Activated CD4-positive, alpha-beta T cell treated with anti-CD3 and anti-CD28 coated beads, Interleukin-2, amount 10 ng/mL, durations not matched to agents 24 days and 14 days (primary cell): ENCODE measurements at places on chromosomes 4 and X. TPM values are rescaled to one million over a fixed set of nuclear protein-coding genes. Genes with fewer than 3 reads are reported as not detected.

GRCh38 chr4:74055096-74055495, 16.6 kb upstream of the CXCL3 start:
- no peaks in the 10 kb centered on the region for H3K36me3 ChIP-seq
- no peak for DNase-seq
- H3K27me3 ChIP-seq, result peaks cover 2% of the 10 kb centered on the region
- no peak overlapping the region for H3K27ac ChIP-seq
- no peaks in the 10 kb centered on the region for H3K4me1 ChIP-seq

UGT2B17 gene
- total RNA-seq, result not detected in 2 replicates

GRCh38 chr4:15506464-15506863, 36.8 kb downstream of the CC2D2A start:
- no peaks in the 10 kb centered on the region for H3K4me1 ChIP-seq
- H3K4me3 ChIP-seq, result no peak overlapping the region
- H3K27me3 ChIP-seq, result no peaks in the 10 kb centered on the region
- no peak for DNase-seq
- peaks cover 2% of the 10 kb centered on the region for H3K36me3 ChIP-seq

DNA sequence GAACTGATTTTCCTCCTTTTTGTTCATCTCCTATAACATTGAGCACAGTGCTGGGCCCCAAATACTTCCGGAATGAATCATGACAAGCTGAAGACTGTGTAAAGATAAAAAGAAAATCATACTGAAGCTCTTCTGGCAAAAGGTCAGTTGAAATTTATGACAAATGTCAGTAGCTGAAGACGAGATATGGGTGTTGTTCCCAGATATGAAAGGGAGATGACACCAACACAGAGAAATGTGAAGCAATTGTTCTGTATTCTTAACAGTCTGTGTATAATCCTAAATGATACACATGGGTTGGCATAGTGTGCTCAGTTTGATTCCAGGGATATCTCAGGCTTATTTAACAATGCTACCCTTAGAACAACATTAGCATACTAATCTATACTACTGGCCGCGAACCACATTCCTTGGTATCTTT, 170.5 kb upstream of the PITX2 start:
- H3K36me3 ChIP-seq, result no peaks in the 10 kb centered on the region
- no peak overlapping the region for H3K4me3 ChIP-seq
- no peaks in the 10 kb centered on the region for H3K4me1 ChIP-seq
- no peak for DNase-seq
- no peak overlapping the region for H3K27ac ChIP-seq
- H3K27me3 ChIP-seq, result no peaks in the 10 kb centered on the region

VCX2 gene
- total RNA-seq, result not detected in 2 replicates

NLGN4X gene
- total RNA-seq, result not detected in 2 replicates

DNA sequence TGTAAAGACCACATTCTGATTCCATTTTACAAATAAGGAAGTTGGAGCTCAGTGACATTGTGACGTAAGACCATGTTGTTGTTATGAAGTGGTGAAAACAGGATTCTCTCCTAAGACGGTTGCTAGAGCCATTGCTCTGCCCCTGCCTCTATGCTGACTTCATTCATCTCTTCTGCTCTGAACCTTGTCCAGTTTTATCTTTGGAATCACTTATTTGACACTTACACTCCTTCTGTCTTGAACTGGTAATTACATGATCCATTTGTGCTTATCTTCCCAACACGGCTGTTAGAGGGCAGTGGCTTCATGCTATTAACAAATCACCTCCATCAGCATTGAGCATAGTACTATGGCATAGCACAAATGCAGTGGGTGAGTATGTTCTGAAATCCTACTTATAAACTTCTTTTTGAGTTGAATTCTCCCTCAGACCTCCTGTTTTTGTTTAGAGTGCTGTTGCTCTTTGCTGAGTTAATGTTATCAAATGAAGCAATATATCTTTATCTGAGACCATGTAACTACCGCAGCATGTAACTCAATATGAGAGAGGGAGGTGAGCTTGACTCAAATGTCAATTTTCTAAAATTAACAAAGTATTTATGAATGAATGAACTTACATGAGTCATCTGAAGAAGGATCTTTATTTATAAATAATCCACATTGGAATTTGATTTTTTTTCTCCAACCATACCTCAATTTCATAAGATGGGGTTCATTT, 177.8 kb downstream of the RASL11B start:
- H3K4me1 ChIP-seq, result peaks cover 8% of the 10 kb centered on the region
- H3K36me3 ChIP-seq, result peaks cover 3% of the 10 kb centered on the region
- H3K4me3 ChIP-seq, result no peak overlapping the region
- DNase-seq, result no peak
- no peaks in the 10 kb centered on the region for H3K27me3 ChIP-seq

HAUS7 gene
- 75.7 and 79.4 TPM in 2 replicates for total RNA-seq

GRCh38 chr4:92516450-92516849, 212.7 kb downstream of the GRID2 start:
- DNase-seq, result no peak
- no peaks in the 10 kb centered on the region for H3K27me3 ChIP-seq
- no peak overlapping the region for H3K27ac ChIP-seq

BMP15 gene
- not detected in 2 replicates for total RNA-seq
